Colonic mucosa (tissue), 4 donors: ENCODE measurements at places on chromosomes 2 and 18. TPM values are rescaled to one million over a fixed set of nuclear protein-coding genes. Genes with fewer than 3 reads are reported as not detected.
A peak's percentile ranks its signal among the peaks of the same experiment; 100 is the strongest.

Gene SERPINB11
- total RNA-seq, result not detected

Gene CYP1B1
- total RNA-seq, result 1.3 TPM

Gene ITSN2
- total RNA-seq, result 38.2 TPM

Gene CCDC148
- total RNA-seq, result 0.13 TPM

Gene ADGRF3
- total RNA-seq, result 0.20 TPM

Gene MDH1B
- 0.50 TPM for total RNA-seq

Gene RAB17
- 34.7 TPM for total RNA-seq

Gene FSHR
- total RNA-seq, result not detected

Gene ERMN
- total RNA-seq, result 0.11 TPM

Gene METTL4
- total RNA-seq, result 7.2 TPM

Gene VWA3B
- 3.2 TPM for total RNA-seq

Gene TFCP2L1
- 103 TPM for total RNA-seq

DNA sequence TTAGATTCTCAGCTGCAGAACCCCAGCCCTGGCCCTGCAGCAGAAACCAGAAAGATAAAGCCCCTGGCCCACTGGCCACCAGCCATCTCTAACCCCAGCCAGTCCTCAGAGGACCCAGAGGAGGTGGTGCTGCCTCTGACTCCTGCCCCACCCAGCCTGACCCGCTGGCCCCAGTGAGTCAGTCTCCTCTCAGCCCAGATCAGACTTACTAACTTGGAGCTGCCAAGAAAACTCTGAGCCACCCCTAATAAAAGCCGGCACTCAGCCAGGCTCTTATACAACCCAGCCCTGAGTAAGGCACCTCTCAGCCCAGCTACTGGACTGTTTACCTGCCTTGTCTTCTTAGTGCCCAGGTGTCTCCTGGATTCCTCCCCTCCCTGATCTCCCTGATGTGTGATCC, 2.0 kb downstream of the SLC14A2 start:
- H3K27ac ChIP-seq, result peak overlapping the region; percentile 27
- no peaks in the 10 kb centered on the region for H3K27me3 ChIP-seq
- H3K4me3 ChIP-seq, result no peak overlapping the region
- peak; percentile 90 for DNase-seq
- H3K4me1 ChIP-seq, result no peaks in the 10 kb centered on the region
- no peaks in the 10 kb centered on the region for H3K36me3 ChIP-seq

- no peak overlapping the region for H3K27ac ChIP-seq
- H3K4me3 ChIP-seq, result no peak overlapping the region
- peaks cover 3% of the 10 kb centered on the region for H3K4me1 ChIP-seq
- DNase-seq, result no peak
- H3K27me3 ChIP-seq, result no peaks in the 10 kb centered on the region
Observed at GRCh38 chr18:47911877-47912276, 18.6 kb downstream of the SMAD2 start.

DNA sequence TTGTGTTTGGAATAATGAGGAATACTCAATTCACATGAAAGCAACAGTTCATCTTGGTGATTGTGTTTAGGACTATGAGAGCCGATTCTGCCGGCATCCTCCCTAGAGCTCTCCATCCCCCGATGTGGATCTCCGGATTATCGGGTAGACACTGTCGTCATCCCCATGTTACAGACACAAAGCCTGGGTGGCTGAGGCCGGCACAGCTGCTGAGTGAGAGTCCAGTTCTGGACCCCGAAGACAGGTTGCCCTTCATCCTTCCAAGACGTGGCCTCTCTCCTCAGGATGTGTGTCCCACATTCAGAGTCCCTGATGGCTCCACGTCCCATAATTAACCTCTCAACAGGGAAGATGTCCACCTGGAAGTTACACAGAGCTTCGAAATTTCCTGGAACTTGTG, 129.3 kb downstream of the HDAC4 start:
- H3K4me3 ChIP-seq, result no peak overlapping the region
- no peaks in the 10 kb centered on the region for H3K27me3 ChIP-seq
- DNase-seq, result peak; percentile 15
- no peak overlapping the region for H3K27ac ChIP-seq
- H3K4me1 ChIP-seq, result peaks cover 24% of the 10 kb centered on the region

DNA sequence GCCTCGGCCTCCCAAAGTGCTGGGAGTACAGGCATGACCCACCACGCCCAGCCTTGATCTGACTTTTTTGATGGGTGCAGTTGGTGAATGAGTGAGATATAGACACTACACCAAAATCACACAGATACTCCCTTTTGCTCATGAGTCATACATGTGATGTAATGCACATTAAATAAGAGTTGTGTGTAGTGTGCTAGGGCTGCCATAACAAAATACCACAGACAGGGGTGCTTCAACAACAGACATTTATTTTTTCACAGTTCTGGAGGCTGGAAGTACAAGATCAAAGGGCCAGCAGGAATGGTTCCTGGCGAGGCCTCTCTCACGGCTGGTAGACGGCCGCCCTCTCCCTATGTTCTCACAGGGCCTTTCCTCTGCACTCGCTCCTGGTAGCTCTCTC, 46.6 kb downstream of the GBX2 start:
- no peaks in the 10 kb centered on the region for H3K36me3 ChIP-seq
- no peak for DNase-seq
- no peak overlapping the region for H3K4me3 ChIP-seq
- H3K27ac ChIP-seq, result no peak overlapping the region
- no peaks in the 10 kb centered on the region for H3K4me1 ChIP-seq

DNA sequence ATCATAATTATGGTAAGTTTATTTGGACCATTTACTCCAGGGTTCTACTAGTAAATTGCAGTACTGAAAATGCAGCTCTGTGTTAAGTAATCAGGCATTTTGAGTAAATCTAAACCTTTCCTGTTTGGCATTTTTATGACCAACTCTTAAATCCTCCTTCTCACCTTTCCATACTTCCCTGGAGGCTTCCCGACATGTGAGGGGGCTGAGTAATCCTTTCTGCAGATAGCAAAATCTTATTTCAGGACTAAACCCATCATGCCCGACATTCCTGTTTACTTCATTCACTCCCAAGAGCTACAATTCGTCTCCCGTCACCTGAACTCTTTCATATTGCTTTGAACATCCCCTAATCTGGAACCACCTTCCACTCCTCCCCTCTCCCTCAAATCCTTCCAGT, 296.6 kb downstream of the IKZF2 start:
- no peaks in the 10 kb centered on the region for H3K4me1 ChIP-seq
- H3K4me3 ChIP-seq, result no peak overlapping the region
- H3K27ac ChIP-seq, result no peak overlapping the region
- no peaks in the 10 kb centered on the region for H3K36me3 ChIP-seq

DNA sequence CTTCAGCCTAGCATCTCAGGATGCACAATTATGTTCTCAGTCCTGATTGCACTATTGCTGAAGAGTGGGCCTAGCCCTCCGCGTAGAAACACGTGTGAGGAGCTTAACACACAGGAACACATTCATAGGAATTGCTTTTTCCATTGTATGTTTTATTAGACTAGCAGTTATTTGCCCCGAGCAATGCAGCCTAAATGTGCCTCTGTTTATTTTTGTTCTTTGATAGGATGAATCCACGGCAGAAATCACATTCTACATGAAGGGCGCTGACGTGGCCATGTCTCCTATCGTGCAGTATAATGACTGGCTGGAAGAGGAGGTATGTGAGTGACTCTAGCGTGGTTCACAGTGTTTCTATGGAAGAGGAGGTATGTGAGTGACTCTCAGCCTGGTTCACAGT, 65.9 kb upstream of the NFATC1 start:
- no peak overlapping the region for H3K27ac ChIP-seq
- no peak for DNase-seq
- H3K36me3 ChIP-seq, result no peaks in the 10 kb centered on the region
- no peak overlapping the region for H3K4me3 ChIP-seq

- DNase-seq, result no peak
- H3K27me3 ChIP-seq, result no peaks in the 10 kb centered on the region
- H3K4me3 ChIP-seq, result no peak overlapping the region
- peaks cover 9% of the 10 kb centered on the region for H3K4me1 ChIP-seq
- no peaks in the 10 kb centered on the region for H3K36me3 ChIP-seq
Observed at GRCh38 chr2:25377822-25378421, 36.2 kb upstream of the DNMT3A start.

GRCh38 chr2:11009891-11010290, 98.2 kb downstream of the KCNF1 start:
- H3K4me3 ChIP-seq, result no peak overlapping the region
- H3K36me3 ChIP-seq, result no peaks in the 10 kb centered on the region
- no peaks in the 10 kb centered on the region for H3K27me3 ChIP-seq
- no peaks in the 10 kb centered on the region for H3K4me1 ChIP-seq
- no peak for DNase-seq

GRCh38 chr2:113138428-113139322, 11.3 kb downstream of the IL1RN start:
- no peaks in the 10 kb centered on the region for H3K4me1 ChIP-seq
- H3K27me3 ChIP-seq, result no peaks in the 10 kb centered on the region
- DNase-seq, result peak; percentile 77
- no peak overlapping the region for H3K4me3 ChIP-seq
- H3K36me3 ChIP-seq, result no peaks in the 10 kb centered on the region

- peaks cover 15% of the 10 kb centered on the region for H3K4me1 ChIP-seq
- no peak for DNase-seq
- no peaks in the 10 kb centered on the region for H3K36me3 ChIP-seq
- H3K27me3 ChIP-seq, result no peaks in the 10 kb centered on the region
Observed at GRCh38 chr2:134119117-134119712, 134.7 kb upstream of the MGAT5 start.

- H3K4me3 ChIP-seq, result no peak overlapping the region
- no peaks in the 10 kb centered on the region for H3K4me1 ChIP-seq
- H3K27me3 ChIP-seq, result no peaks in the 10 kb centered on the region
- no peaks in the 10 kb centered on the region for H3K36me3 ChIP-seq
Observed at GRCh38 chr18:58511897-58512581, 116.9 kb downstream of the ALPK2 start.

GRCh38 chr2:73984203-73984921, at the start of gene TET3:
Gene TET3, plus strand, starts transcription at chr2:73984910. Its CDS starts 1,494 bp downstream, at chr2:73986404.
- no peaks in the 10 kb centered on the region for H3K27me3 ChIP-seq
- H3K4me1 ChIP-seq, result peaks cover 35% of the 10 kb centered on the region
- H3K27ac ChIP-seq, result peak within 1 kb of the TSS; percentile 97
- H3K4me3 ChIP-seq, result peak within 1 kb of the TSS; percentile 52
- H3K36me3 ChIP-seq, result no peaks in the 10 kb centered on the region
- DNase-seq, result peak; percentile 62

- no peaks in the 10 kb centered on the region for H3K36me3 ChIP-seq
- no peak overlapping the region for H3K4me3 ChIP-seq
- no peak overlapping the region for H3K27ac ChIP-seq
- no peak for DNase-seq
Observed at GRCh38 chr2:60353406-60353800, 200.1 kb downstream of the BCL11A start.

GRCh38 chr2:98334439-98335078, 11.7 kb upstream of the CNGA3 start:
- no peaks in the 10 kb centered on the region for H3K4me1 ChIP-seq
- no peaks in the 10 kb centered on the region for H3K36me3 ChIP-seq
- no peak overlapping the region for H3K27ac ChIP-seq
- H3K4me3 ChIP-seq, result no peak overlapping the region
- H3K27me3 ChIP-seq, result no peaks in the 10 kb centered on the region

- H3K4me1 ChIP-seq, result no peaks in the 10 kb centered on the region
- H3K4me3 ChIP-seq, result no peak overlapping the region
- H3K36me3 ChIP-seq, result no peaks in the 10 kb centered on the region
- no peaks in the 10 kb centered on the region for H3K27me3 ChIP-seq
- H3K27ac ChIP-seq, result no peak overlapping the region
Observed at GRCh38 chr2:132703396-132703795, 33.4 kb upstream of the LYPD1 start.

GRCh38 chr18:74498712-74499627, 2.8 kb downstream of the CNDP2 start:
- no peaks in the 10 kb centered on the region for H3K27me3 ChIP-seq
- peak overlapping the region; percentile 83 for H3K27ac ChIP-seq
- peaks cover 20% of the 10 kb centered on the region for H3K4me1 ChIP-seq
- peak; percentile 59 for DNase-seq
- no peaks in the 10 kb centered on the region for H3K36me3 ChIP-seq
- H3K4me3 ChIP-seq, result peak overlapping the region; percentile 22

GRCh38 chr2:49490710-49491109, 336.4 kb upstream of the FSHR start:
- no peaks in the 10 kb centered on the region for H3K4me1 ChIP-seq
- H3K36me3 ChIP-seq, result no peaks in the 10 kb centered on the region
- peak; percentile 28 for DNase-seq
- no peak overlapping the region for H3K27ac ChIP-seq
- H3K4me3 ChIP-seq, result no peak overlapping the region

DNA sequence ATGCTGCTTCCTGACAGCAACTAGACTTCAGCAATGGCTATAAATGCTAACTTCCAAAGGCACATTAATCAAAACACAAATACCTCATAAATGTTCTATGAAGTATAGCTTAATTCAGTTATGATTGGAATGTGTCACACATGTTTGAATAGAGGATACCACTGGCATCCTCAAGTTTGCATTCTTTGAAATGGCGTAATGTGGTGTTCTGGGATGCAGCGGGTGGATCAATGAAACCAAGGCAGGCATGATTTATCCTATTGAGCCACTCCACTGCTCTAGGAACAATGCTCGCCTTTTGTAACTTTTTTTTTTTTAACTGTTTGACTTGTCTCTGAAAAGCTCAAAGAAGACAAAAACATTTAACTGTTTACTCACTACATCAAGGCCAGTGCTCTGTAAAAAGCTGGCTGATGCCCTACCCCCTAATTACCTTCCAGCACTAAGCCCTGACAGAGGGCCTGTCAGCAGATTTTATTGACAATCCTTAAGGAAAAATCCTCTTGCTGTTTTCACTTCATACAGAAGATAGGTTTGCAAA, 278.8 kb upstream of the SESTD1 start:
- no peak overlapping the region for H3K4me3 ChIP-seq
- H3K36me3 ChIP-seq, result no peaks in the 10 kb centered on the region
- H3K27ac ChIP-seq, result no peak overlapping the region
- H3K4me1 ChIP-seq, result no peaks in the 10 kb centered on the region
- H3K27me3 ChIP-seq, result no peaks in the 10 kb centered on the region

- no peak for DNase-seq
- no peaks in the 10 kb centered on the region for H3K27me3 ChIP-seq
- H3K27ac ChIP-seq, result no peak overlapping the region
Observed at GRCh38 chr2:239215136-239215925, 185.5 kb downstream of the HDAC4 start.

GRCh38 chr2:68351997-68352396, 13.1 kb upstream of the PLEK start:
- H3K4me1 ChIP-seq, result no peaks in the 10 kb centered on the region
- DNase-seq, result no peak
- H3K27ac ChIP-seq, result no peak overlapping the region
- H3K27me3 ChIP-seq, result no peaks in the 10 kb centered on the region

- H3K4me3 ChIP-seq, result no peak overlapping the region
- no peak overlapping the region for H3K27ac ChIP-seq
- no peak for DNase-seq
Observed at GRCh38 chr2:139083121-139083520, 302.9 kb upstream of the NXPH2 start.

- no peak overlapping the region for H3K27ac ChIP-seq
- no peak for DNase-seq
- H3K27me3 ChIP-seq, result no peaks in the 10 kb centered on the region
- H3K4me3 ChIP-seq, result no peak overlapping the region
- no peaks in the 10 kb centered on the region for H3K4me1 ChIP-seq
- H3K36me3 ChIP-seq, result no peaks in the 10 kb centered on the region
Observed at GRCh38 chr2:224278531-224278930, 123.4 kb downstream of the FAM124B start.
